ENCODE measurements at places on chromosomes 5 and 9. TPM values are rescaled to one million over a fixed set of nuclear protein-coding genes. Genes with fewer than 3 reads are reported as not detected.

PCDHGA2 gene
- 0.42 TPM for total RNA-seq

UQCRQ gene
- total RNA-seq = 288 TPM

RANBP17 gene
- total RNA-seq = 3.5 TPM

KCNN2 gene
- not detected for total RNA-seq

F12 gene
- total RNA-seq = 14.4 TPM

HARS2 gene
- 35.0 TPM for total RNA-seq

PCDHA6 gene
- total RNA-seq = not detected

PCDHGB7 gene
- 4.1 TPM for total RNA-seq

ENTREP1 gene
- total RNA-seq = 2.5 TPM

IRX1 gene
- total RNA-seq = 27.7 TPM

PCDHGB1 gene
- total RNA-seq = not detected

DDX46 gene
- total RNA-seq = 27.1 TPM

MYMK gene
- total RNA-seq = not detected

ARL10 gene
- 5.5 TPM for total RNA-seq

MCC gene
- 38.8 TPM for total RNA-seq

GFI1B gene
- not detected for total RNA-seq

HTR4 gene
- total RNA-seq = not detected

FAM151B gene
- total RNA-seq = 0.35 TPM

TMEM267 gene
- total RNA-seq = 7.1 TPM

SYK gene
- 31.0 TPM for total RNA-seq

ANKRD18B gene
- total RNA-seq = 10.9 TPM

IPO11 gene
- total RNA-seq = 21.3 TPM

PCDHA9 gene
- not detected for total RNA-seq

SLC36A3 gene
- total RNA-seq = not detected

TPM2 gene
- total RNA-seq = 320 TPM

B4GALT7 gene
- total RNA-seq = 25.7 TPM

ANKRD34B gene
- total RNA-seq = not detected
